ENCODE measurements at places on chromosomes 11 and 22.

- DNase-seq: no peak
Measured at GRCh38 chr22:46064228-46064965, 85.9 kb upstream of the PPARA start.

DNA sequence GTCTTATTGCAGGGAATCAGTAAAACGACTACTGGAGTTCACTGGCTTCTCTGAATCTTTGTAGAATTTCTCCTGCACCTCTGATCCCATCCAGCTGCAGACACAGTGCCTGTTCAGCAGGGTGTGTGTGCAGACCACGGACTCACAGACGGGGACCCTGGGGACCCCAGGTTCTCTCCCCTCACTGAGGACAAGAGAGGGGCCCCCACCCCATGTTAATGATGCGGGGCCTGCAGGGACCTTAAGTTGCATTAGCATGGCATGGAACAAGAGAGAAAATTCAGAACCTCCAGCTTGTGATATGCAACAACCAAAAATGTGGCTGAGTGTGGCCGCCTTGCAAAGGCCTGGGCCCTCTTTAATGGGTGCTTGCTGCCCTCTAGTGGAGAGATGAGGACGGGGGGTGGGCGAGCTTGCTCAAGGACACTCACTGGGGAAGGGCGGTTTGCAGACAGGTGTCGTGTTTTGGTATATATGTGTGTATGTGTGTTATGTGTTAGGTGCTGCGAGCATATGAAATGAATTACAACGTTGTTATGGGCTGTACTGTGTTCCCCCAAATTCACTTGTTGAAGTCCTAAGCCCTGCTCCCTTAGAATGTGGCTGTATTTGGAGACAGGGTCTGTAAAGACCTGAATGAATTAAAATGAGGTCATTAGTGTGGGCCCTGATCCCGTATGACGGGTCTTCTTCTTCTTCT, 84.4 kb upstream of the SEPTIN5 start:
- DNase-seq: peak; percentile 89

- peak; percentile 16 for DNase-seq
Measured at GRCh38 chr22:32389685-32390084, 22.4 kb downstream of the RTCB start.

- no peak for DNase-seq
Measured at GRCh38 chr11:87039371-87039770, 1.6 kb downstream of the TMEM135 start.

GRCh38 chr11:61546663-61547062, 34.2 kb downstream of the SYT7 start:
- DNase-seq: no peak

GRCh38 chr11:111833524-111833923, 37.9 kb downstream of the ALG9 start:
- DNase-seq: no peak

- no peak for DNase-seq
Measured at GRCh38 chr22:30695871-30696655, 1.4 kb downstream of the OSBP2 start.

DNA sequence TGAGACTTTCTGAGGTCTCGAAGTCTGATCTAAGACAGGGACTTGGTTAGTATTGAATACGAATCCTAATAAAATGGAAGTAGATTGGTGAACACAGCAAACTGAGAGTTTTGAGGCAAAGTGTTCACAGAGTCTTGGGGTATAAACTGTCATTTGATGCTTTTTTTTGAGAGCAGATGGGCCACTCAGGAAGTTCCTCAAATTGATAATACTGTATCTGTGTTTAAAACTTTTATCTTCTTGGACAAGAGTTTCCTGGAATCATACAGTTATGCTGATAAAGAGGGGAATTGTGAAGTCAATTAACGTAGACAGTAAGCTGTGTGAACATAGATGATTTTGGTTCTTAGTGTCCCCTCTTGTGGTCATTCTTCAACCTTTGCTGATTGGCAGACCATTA, 80.0 kb upstream of the CLPB start:
- DNase-seq: no peak

DNA sequence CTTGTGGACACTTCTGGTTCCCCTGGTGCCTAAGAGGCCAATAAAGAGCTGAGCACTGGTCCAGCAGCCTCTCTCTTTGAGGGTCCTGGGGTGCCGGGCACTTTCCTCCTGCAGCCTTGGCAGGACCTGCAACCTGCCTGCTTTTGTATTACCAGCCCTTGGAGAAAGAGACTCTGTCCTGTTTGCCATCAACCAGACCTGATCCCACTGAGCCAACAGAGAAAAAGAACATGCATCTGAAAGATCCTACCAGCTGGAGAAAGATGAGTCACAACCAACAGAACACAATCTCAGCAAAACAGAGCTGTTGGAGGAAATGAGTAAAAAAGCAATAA, 321.0 kb downstream of the DDX10 start:
- DNase-seq: no peak

DNA sequence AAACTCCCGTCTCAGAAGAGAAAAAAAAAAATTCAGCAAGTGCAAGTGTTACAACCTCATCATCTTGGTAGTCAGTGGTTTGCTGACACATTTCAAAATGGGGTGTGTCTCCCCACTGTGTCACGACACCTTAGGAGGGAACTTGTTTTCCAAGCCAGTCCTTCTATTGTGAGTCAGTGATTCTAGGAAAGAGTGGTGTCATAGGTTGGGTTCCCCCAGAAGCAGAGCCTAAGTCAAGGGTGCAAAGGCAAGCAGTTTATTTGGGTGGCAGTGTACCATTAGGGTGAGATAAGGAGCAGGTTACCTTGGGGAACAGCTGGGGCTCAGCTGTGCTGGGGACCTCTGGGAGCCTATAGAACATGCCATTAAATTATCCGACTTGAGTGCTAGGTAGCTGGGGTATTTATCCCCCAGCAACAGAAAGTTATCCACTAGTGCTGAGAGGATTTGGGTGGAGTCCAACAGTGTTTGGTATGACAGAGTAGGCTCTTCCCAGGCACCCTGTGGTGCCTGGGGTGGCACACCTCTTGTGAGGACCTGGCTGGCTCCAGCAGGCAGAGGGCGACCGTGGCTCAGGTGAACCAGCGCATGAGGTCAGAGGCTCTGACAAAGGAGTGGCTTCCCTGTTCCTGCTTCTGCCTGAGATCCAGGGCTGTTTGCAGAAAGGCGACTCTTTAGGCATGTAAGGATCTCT, 41.7 kb downstream of the KIAA1671 start:
- DNase-seq: no peak

DNA sequence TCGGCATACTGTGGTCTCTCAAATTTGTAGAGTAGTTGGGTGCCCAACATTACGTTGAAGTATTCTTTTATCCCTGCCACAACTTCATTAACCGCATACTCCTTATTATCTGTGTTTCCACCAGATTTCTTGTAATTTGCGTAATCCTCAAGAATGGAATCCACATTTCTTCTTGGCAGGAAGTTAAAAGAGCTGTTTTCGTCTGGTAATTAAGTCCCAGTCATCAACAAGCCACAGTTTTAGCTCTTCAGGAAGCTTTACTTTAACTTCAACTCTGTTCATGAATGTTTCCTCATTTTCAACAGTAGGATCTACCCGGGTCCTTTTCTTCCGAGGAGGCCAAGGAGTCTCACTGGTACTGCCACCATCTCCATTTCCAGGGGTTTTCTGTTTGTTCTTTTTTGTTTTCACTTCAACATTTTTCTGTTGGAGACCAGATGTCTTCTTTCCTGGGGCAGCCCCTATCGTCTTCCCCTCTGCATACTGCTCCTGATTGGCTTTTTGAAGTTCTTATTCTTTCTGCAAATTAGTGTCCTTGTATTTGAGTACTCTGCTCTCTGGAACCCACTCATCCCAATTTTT, 30.3 kb downstream of the PDE3B start:
- no peak for DNase-seq

DNA sequence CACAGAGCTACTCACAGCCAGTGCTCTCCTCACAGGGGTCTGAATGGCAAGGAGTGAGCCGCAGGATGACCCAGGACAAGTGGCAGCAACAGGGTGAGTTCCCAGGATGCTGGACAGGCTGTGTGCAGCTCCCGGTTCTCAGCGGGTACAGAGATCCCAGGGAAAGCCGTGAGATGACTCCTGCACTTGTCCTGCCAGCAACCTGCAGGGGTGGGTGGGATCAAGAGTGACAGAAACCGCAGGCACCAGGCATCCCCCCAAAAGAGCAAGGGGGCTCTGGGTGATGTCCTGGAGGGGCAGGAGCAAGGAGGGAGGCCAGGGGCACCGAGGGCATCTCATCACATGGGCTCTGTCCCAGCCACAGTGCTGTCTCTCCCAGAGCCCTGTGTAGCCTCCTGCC, 15.9 kb upstream of the PRODH start:
- no peak for DNase-seq

DNA sequence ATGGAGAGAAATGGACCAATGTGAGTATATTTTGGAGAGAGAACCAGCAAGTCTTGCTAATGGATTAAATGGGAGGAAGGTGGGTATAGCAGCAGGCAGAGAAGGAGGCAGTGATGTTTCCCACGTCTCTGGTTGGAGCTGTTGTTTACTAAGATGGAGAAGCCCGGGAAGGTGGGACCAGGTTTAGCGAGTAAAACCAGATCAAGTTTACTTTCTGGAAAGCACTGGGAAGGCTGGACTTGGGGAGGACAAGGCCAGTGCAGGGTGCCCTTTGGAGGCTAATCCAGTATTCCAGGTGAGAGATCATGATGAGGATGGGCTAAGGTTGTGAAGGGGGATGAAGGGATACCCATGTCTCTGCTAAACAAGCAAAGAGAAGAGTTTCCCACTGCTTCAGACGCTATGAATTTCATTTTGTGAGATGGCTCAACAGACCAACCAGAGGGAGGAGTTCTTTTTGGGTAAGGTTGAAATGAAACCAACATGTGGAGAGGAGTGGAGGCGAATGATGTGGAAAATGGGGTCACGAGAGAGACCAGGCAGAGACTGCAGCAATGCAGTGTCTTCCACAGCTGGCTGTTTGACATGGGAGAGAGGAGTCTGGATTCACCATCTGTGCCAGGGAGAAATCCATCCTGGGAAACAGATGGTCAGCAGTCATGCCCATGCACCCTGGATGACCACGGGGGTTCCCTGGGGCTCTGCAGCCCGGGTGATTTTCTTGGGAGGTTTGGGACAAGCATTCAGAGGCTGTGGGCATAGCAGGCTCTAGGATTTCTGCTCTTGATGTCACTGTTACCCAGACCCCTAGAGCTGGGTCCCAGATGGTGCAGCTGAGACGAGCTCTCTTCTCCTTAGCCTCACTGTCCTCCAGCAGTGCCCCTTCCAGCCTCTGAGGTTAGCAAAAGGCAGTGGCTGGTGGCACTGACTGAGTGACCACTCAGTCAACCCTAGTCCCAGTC, 24.9 kb downstream of the COMMD9 start:
- DNase-seq: no peak
